Cortex of kidney (tissue), 1 donor: ENCODE measurements at places on chromosomes 3 and 15.

DNA sequence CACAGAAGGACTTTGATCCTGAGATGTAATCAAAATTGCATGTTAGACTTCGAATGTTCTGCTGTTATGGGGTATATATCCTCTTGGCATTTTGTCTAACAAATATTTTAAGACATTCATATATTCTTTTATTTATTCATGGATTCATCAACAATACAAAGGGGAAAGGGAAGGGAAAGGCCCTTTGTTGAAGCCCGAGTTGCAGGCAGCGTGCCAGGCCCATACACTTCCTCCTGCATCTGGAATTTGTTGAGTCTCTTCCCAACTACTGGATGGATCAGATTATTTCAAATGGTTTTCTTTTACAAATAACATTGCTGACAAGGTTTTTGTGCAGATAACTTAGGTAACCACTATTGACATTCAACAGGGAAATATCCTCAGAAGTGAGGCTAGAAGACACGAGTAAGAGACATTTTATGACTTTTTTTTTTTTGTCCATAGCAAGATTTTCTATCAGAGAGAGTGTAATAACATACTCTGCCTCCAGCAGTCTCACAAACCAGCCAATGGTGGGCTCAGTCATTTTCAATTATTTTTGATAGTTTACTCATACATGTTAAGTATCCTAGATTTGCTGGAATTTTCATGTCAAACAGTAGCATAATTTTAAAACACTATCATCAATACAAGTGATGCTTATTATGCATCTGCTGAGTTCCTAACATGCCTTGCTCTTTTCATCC is 94.3 kb downstream of the RPL39L start:
- DNase-seq, result no peak

DNA sequence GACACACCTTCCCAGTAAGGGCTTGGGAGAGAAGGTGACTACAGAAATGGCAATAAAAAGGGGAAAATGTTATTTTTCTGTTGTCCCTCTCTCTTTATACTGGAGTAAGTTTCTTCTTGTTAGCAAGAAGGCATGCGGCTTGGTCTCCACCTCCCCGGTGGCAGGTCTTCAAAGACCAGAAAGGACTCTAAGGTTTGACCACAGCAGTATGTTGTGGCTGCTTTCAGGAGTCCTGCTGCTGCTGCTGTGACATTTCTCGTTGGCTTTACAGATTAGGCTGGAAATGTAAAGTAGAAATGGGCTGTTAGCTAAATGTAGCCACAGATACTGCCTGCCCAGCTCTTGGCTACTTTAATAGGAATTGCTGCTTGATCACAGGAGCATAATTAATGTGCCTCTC is 175.8 kb upstream of the ZBTB20 start:
- no peak for DNase-seq

DNA sequence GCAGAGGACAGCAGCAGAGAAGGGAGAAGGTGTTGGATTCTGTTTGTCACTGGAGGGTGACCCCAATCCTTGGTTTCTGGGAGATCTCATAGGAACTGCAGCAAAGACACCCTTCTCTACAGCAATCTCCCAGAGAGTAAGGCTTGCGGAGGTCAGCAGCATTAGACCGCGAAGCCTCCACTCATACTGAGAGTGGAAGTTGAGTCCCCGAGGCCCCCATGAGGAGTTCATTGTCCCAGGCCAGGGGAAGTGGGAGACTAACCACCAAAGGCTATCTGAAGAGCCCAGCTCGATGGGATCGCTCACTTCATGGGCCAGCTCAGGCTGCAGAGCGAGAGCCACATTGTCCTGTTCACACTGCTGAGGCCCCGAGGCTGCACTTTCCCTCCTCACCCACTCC is 44.6 kb downstream of the GLDN start:
- DNase-seq, result no peak

DNA sequence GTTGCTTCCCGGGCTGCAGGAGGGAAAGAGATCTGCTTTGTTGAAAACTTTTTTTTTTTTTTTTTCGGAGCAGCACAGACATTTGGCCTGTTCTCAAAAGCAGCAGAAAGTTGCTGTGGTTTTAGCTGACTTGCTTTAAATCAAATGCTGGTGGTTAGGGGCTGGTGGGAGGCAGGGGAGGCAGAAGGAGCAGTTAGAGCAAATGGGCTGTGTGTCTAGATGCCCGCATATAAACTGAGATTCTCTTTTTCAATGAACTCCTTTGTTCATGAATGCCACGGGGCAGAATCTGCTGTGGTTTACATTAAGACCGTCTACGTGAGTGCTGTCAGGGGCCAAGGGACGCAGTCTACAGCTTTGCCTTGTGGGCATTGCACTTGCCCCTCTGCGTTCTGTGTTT is 95.9 kb downstream of the FLNB start:
- DNase-seq, result no peak
